ENCODE measurements at places on chromosomes 6 and 20.

- DNase-seq: no peak
These were observed 231.0 kb downstream of the SMOC2 start for GRCh38 chr6:168671863-168672546.

DNA sequence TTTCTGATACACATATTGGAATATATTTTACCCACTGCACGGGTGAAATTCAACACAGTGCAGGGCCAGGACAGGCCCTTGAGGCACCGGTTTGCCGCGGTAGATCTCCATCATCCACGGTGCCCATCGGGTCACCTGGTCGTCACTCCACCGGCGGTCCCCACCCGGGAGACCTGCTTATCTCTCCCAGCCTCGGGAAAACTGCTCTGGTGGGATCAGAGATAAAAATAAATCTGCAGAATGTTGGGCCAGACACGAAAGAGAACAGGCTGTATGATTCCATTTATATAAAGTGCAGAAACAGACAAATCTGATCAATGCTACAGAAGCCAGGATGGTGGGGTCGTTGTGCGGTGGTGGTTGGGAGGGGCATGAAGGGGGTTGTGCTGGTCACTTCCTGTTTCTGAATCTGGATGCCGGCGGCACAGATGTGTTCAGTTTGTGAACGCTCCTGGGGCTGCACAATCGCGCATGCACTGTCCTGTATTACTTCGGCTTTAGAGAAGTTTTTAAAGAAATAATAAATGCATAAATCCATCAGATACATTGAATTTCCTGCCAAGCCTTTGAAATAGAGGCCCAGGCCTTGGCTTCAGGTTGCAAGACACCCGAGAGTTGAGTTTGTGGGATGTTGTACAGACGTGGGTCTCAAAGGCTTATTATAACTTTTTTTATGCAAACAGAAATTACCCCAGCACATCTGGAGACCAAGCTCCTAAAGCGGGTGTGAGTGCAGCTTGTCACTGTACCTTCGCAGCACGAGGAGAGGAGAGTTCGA lies 54.3 kb downstream of the ANKRD60 start:
- DNase-seq: no peak

GRCh38 chr6:40903456-40903855 lies 135.6 kb downstream of the UNC5CL start:
- DNase-seq: no peak

DNA sequence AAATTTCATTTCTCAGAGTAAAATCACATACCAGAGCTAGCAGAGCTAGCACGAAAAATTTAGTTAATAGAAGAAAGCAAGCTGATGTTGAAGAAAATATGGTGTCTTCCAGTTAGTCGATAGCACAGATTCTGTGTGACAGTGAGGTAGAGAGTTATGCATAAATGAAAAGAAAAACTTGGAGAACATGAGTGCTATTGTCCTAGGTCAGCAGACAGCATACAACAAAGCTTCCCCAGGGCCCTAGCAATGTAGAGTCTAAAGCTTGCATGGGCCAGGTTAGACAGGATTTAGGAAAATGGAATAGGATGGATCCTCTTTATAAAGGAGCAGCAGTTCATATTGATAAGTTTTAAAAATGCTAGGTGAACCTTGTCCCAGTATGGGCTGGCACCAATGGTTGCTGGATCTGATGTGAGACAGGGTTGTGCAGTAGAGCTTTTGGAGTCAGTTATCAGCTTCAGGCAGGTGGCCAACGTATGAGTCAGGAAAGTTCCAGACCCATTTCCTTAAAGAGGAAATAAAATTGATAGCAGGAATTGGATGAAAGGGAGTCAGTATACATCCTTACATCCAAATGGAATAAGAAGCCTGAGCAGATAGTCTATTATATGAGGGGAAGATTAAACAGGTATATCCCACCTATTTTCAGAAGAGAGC lies 277.2 kb downstream of the FRK start:
- DNase-seq: no peak

DNA sequence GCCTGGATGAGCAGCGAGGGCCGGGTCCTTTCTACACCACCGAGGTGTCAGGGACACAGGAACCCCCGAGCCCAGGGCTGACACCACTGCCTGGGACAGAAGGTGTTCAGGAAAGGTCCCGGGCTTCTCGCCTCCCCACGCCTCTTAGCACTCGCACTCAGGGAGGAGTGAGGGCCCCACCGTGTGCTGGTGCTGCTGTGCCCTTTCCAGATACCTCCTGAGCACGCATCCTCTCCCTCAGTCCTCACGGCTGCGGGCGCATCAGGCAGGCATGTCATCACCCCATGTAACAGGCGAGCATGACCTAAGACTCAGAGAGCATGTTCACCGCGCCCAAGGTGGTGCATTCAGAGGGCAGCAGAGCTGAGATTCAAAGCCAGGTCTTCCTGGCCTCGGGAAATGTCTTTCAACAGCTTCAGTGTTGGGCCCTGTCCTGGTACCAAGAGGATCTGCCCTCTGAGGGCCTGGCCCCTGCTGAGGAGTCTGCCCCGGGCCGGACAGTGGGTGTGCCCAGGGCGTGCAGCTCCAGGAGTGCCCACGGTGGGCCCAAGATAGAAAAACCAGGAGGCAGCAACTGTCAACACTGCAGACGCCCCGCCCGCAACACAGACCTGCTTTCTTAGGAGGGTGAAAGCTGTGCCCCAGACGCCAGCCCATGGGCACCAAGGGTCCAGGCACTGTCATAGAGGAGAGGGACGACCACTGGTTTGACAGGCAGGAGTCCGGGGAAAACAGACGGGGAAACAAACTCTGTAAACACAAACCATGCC lies 29.2 kb downstream of the TGM2 start:
- DNase-seq: no peak

DNA sequence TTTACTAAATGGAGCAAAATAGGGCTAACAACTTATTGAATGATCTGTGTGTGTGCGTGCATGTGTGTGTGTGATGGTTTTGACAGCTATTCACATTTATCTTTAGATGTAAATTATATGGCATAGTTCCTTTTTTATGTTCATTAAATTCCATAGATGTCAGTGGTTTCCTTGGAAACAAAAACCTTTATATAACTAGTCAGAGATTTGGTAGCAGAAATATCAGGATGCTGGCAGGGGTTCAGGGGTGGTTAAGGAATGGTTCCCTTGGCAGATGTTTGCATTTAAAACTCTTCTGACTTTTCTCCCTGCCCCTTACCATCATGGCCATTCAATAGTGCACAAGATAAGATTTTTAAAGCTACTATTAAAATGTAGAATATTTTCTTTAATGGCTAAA lies 256.6 kb downstream of the PLCB1 start:
- no peak for DNase-seq

GRCh38 chr6:14380086-14380820 lies 262.7 kb downstream of the CD83 start:
- no peak for DNase-seq

DNA sequence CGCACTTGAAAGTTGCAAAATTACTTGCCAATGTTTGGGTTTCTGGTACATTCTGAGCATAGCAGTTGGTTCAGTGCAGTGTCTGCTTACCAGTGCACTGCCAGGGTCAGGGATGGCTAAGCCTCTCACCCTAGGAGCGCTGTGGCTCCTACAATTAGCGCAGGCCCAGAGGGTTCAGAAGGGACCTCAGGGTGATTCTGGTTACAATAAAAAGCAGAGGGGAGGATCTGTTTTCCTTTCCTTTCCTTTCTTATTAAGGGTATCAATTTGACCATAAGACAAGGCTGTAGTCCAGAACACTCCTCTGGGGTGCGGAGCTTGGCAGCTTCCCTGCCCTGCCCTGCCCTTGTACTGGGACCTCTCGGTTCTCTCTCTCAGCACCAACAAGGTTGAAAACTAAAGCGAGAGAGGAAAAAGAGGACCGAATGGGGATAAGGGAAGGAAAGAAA lies 2.6 kb downstream of the MAFB start:
- no peak for DNase-seq

GRCh38 chr6:135858931-135859330 lies 7.4 kb downstream of the PDE7B start:
- no peak for DNase-seq
